ENCODE measurements at places on chromosomes 4 and X.

- no peak for DNase-seq
These were observed 109.2 kb upstream of the EDNRA start for GRCh38 chr4:147371661-147372060.

- no peak for DNase-seq
These were observed 140.5 kb downstream of the GRIA3 start for GRCh38 chrX:123324625-123325024.

GRCh38 chr4:6885953-6886557, 23.6 kb upstream of the TBC1D14 start:
- DNase-seq, result no peak

DNA sequence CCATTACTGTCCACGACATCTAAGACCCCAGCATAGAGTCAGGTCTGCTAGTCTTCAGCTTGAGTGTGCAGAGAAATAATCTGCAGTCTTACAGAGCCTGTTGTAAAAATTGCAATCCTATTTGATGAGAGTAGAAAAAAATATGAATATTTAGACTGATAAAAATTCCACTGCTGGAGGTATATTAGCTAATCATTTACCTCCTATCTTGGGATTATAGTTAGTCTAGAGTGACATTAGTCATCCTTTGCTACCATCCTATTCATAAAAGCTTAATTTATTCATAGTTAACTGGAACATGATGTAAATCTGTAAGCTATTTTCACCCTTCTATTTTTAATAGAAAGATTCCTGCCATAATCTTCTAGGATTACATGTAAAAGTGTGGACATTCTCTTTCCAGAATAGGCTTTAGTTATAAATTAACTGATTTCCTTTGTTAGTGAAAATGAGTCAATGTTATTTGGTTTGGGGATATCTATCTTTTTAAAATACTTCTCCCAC, 26.7 kb downstream of the C4orf54 start:
- no peak for DNase-seq

DNA sequence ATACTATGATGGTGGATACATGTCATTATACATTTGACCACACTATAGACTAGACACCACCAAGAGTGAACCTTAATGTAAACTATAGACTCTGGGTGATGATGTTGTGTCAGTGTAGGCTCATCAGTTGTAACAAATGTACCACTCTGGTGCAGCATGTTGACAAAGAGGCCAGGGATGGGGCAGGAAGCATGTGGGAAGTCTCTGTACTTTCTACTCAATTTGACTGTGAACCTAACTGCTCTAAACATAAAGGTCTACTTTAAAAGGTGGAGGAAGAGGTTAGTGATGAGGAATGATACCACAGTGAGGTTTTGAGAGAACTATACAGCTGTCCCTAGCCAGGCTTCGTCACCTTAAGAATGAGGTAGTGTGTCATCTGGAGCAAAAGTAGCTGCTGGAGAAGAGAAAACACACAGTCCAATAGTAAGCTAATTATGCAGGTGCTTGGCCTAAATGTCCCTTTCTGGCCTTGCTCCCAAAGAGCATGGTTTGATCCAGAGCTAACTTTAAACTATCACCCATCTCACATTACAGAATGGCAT, 38.4 kb downstream of the GRSF1 start:
- no peak for DNase-seq

- DNase-seq, result no peak
These were observed 7.2 kb upstream of the CPLX1 start for GRCh38 chr4:833156-833555.

DNA sequence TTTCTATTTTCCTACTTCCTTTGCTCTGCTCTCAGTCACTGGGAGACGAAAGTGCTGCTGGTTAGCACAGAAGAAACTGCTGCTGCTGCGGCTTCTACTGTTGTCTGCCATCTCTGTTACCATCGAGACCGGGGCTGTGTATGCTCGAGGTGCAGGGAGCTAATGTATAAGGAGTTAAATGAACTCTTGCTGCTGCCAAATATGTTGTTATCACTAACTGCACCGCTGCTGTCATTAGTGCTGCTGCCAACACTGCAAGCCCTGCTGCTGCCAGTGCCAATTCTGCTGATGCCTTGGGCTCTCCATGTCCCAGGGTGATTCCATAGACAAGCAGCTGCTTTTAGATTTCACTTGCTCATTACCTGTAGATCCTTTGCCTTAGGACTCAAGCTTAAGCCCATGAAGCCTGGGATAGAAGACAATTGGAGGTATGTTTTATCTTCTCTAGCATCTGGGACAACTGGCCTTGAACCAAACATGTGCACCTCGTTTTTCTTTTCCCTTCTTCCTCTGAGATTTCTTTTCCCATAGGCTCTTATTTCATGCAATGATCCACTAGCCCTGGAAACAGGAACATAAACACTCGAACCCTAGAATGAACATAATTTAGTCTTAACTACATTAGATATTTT, 107.8 kb downstream of the CCSER1 start:
- DNase-seq, result no peak

DNA sequence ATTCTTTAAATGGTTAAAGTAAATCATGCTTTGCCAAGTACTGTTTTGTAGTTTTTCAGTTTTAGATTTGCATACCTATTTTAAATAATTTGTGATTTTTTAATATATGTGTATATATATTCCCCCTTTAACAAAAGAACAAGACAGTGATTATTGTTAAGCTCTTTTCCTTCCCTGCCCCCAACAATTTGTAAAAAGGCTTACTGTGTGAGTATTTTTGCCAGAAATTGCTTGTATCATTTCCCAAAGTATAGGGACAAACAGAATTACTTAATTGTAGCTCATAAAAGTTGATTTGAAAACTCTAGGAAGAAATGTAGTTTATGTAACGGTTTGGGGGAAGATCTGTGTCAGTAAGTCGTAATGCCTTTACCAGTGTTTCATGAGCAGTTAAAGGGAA, 19.0 kb downstream of the CPEB2 start:
- no peak for DNase-seq

DNA sequence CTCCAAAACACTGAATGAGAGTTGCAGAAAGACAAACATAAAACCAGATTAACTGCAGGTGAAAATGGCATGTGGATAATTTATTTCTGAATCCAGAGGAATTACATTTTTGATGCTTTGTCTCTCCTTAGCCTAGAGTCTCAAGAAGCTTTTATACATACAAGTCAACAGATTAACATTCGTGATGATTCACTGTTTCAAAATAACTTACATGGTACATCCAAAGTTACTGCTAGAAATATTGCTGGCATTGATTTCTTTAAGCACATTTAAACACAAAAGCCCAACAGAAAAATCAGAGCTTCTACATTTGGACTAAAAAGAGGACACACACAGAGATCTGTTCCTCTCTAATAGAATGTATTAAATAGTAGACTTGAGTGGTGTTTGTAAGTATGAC, 105.6 kb downstream of the AMELX start:
- DNase-seq, result no peak

DNA sequence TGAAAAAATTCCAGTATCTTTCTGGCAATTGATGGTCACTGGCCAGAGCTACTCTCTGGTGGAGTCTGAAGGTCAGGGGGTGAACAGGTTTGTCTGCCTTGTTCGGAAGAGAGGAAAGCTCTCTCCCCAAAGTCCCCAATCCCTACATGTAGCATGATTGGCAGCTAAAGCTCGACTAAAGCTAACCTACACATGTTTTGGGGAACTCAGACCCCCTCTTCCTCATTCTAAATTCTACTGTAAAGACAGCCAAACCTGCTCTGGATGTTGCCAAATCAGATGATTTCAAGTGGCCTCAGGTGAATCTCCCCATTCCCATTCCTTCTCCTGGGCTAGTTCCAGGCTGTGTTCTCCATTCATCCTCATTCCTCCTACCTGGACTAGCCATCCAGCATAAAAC, 84.1 kb downstream of the MSN start:
- DNase-seq, result no peak

- DNase-seq, result no peak
These were observed 68.4 kb downstream of the TAPT1 start for GRCh38 chr4:16157609-16158503.

DNA sequence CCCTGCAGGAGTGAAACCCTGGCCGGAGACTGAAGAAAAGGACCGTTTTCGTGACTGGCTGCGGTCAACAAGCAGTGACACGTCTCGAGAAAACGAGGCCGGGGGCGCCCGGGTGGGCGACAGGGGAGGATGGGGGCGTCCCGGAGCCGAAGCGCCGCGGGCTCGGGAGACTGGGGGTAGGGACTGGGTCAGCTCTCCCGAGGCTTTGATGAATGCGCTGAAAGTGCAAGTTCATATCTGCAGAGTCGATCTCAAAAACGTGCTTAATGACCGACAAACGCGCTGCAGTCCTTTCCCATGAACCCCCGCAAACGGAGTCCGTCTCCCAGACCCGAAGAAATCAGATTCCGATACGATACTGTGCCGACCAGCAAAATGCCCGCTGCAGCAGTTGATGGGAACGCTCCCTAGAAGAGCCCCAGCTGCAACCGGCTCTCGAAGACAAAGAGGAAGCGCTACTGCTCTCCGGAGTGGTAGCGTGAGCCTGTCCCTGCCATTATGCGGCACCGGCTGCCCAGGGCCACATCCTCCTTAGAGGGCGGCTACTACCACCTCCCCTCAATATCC, 806 bp upstream of the CD99L2 start:
- peak; percentile 24 for DNase-seq

- DNase-seq, result no peak
These were observed 4.8 kb downstream of the ELK1 start for GRCh38 chrX:47645530-47645929.

DNA sequence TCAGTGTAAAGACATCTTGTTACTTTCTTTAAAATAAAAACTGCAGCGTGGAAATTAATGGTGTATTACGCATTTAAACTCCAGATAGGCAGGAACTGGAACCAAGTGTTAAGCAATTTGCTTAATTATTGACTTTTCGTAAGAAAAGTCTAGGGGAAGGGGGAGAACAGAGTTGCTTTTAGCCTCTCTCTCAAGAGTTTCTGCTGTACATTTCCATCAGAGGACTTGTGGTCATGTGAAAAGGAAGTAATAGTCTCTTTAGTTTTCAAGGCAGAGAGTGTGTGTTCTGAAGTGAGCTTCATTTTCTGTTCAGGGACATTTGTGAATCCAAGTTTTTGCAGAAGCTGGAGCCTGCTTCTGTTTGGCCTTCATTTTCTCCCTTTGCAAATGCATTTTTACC, 127.2 kb downstream of the UBE2K start:
- no peak for DNase-seq

DNA sequence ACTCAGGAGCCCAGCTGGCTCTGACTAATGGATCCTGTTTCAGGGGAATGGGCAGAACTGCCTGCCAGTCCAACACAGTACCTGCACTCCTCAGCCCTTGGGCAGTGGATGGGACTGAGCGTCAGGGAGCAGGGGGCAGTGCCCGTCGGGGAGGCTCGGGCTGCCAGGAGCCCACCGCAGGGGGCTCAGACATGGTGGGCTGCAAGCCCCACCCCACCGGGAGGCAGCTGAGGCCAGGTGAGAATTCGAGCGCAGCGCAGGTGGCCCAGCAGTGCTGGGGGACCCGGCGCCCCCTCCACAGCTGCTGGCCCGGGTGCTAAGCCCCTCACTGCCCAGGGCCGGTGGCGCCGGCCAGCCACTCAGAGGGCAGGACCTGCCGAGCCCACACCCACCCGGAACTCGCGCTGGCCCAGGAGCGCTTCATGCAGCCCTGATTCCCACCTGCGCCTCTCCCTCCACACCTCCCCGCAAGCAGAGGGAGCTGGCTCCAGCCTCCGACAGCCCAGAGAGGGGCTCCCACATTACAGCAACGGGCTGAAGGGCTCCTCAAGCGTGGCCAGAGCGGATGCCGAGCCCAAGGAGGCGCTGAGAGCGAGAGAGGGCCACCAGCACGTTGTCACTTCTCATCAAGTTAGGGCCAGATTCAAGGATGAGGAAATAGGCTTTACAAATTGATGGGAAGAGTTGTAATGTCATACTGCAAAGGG, 668.8 kb downstream of the GALNTL6 start:
- no peak for DNase-seq

DNA sequence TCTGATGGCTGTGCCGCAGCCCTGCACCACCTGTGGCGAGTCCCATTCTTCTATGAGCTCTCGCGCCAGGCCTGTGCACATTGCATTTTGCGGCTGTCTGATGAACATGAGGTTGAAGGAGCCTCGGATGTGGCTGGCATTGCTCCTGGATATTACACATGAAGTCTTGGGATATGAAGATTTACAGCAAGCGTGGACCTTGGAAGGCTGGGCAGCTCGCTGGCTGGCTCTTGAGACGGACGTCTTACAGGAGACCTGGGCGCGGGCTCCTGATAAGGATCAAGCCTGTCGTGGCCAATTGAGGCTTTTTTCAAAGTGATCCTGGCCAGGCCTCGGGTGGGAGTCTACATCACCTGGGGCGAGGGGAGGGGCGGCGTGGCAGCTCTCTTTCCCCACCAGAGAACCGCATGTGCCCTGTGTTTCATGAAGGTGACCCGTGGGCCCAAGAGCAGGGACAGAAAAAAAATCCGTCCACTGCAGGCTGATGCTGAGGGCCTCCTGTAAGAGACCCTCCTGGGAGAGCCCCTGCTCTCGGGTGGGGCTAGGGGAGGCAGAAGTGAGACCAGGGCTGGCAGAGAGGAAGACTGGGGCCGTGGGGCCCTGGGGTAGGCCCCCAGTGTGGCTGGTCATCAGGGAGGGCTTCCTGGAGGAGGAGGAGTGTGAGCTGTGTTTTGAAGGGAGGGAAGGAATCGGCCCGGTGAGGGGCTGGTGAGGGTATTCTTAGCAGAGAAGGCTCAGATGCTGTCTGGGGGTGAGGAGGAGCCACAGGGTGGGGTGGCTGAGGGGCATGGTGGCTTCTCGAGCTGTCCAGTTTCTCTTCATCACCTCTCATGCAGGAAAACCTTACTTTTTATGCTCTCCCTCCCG, 23.6 kb downstream of the CPZ start:
- no peak for DNase-seq

DNA sequence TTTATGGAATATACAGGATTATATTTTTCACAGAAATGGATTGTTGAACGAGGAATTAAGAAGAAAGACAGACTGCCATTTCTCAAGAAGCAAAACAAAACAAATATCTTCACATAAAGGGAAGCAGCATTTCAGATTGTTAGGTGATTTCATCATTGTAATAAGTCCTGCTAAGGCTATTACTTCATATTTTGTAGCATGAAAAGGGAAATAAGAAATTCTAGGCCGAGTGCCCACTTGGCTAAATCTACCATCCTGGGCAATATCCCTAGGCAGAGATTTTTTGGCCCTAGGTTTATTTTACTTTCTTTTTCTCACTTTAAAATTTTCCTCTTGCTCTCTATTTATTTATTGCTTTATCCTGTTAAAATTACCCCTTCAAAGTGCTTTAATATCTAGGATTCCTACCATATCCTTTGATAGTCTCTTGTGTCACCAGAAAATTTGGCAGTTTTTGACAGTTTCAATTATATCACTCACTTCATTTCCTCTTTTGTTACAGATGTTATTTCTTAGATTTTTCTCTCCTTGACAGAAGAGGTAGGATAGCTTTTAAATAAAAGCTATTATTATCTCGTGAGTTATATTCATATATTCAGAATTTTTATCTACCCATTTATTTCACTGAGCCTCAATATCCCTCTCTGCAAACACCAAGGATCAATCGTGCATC, 142.3 kb downstream of the PDGFC start:
- DNase-seq, result no peak

DNA sequence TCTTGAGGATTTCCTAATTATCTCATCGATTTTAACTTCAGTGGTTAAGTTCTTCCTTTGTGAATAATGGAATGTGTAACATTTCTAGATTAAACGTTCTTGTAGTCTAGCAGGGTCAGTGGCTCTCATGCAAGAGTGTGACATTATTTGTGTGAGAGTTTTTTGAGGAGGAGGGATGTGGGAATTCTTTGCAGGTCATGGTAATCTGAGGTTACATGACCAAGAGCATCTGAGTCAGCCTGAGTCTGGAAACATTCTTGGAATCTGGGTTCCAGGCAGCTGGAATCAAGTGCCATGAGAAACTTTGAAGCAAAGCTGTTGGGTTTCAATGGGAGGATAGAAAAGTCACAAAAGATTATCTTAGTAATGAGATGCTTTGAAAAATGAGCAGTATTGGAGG, 49.5 kb downstream of the GK start:
- no peak for DNase-seq
